ENCODE measurements at places on chromosomes 6 and 20.
A peak's percentile ranks its signal among the peaks of the same experiment; 100 is the strongest.

- DNase-seq: no peak
Observed at GRCh38 chr6:3749067-3749841, 2.3 kb downstream of the PXDC1 start.

DNA sequence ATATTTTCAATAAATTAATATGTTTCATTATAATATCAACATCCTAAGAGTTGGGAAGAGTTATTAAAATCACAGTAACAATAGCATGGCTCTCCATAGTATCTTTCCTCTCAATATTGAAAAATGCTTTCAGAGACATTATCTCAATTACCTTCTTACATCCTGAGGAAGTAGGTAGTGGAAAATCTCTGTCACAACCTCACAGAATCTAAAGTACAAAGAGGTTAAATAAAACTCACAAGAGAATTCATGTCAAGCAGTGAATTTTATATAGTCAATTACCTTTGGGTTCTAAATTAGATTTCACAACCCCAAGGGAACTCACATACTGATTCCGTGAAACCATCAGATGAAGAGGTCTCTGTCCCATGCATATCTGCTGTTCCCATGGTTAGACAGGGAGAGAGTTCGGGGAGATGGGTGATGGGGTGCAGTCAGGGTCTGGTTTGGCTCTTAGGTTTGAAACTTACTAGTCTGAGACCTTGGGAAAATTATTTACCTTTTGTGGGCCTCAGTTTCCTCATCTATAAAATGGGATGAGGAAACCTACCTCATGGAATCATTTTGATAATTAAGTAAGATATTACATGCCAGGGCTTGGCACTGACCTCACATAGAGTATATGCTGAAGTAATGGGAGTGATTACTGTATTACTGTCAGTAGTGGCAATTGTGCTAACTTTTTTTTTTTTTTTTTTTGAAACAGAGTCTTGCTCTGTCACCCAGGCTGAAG, 74.0 kb upstream of the SNX9 start:
- no peak for DNase-seq

- DNase-seq: no peak
Observed at GRCh38 chr20:48393737-48394314, 434.0 kb downstream of the PREX1 start.

DNA sequence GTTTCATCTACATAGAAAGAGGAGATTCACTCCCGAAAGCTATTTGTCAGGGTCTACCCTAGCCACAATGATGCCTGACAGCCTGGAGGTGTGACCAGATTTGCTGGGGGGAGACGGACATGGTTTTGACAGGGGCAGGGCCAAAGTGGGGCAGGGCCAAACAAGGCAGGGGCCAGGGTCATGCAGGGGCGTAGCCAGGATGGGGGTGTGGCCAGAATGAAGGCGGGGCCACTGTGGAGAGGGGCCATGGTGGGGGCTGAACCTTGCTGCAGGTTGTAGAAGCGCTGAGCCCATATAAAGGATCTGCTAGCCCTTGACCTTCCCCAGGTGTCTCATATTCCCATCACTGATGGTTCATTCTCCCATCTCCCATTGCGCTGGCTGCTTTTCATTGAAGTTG, 184.1 kb upstream of the SULF2 start:
- DNase-seq: no peak

- DNase-seq: no peak
Observed at GRCh38 chr6:118736440-118736839, 85.0 kb upstream of the CEP85L start.

- no peak for DNase-seq
Observed at GRCh38 chr6:63663147-63663955, 27.7 kb downstream of the PHF3 start.

DNA sequence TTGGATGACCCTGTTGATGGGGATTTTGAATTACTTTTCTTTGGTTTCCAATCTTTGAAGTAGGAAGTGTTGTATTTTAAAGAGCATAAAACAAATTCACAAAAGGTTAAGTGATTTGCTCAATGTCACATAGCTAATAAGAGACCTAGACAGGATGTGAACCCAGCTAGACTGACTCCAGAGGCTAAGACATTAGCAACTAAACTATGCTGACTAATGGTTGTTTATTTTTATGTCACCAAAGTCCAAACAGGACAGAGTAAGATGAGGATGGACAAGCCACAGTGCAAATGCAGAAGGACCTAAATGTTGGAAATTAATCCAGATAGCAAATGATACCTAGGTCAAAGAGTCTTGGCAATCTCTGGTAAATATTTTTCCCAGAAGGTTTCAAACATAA, 38.0 kb downstream of the OGFRL1 start:
- DNase-seq: no peak

- no peak for DNase-seq
Observed at GRCh38 chr6:146305092-146305491, 238.5 kb upstream of the RAB32 start.

- DNase-seq: no peak
Observed at GRCh38 chr6:63862486-63863198, 227.0 kb downstream of the PHF3 start.

GRCh38 chr6:37507077-37507476, 7.4 kb upstream of the CCDC167 start:
- no peak for DNase-seq

- DNase-seq: no peak
Observed at GRCh38 chr20:26276554-26277210, 580.0 kb upstream of the ZNF337 start.

GRCh38 chr20:20447196-20447595, 79.3 kb downstream of the INSM1 start:
- no peak for DNase-seq

- DNase-seq: no peak
Observed at GRCh38 chr6:57147955-57148858, 23.9 kb upstream of the BAG2 start.

- no peak for DNase-seq
Observed at GRCh38 chr20:15342991-15343523, 1005.6 kb upstream of the FLRT3 start.

DNA sequence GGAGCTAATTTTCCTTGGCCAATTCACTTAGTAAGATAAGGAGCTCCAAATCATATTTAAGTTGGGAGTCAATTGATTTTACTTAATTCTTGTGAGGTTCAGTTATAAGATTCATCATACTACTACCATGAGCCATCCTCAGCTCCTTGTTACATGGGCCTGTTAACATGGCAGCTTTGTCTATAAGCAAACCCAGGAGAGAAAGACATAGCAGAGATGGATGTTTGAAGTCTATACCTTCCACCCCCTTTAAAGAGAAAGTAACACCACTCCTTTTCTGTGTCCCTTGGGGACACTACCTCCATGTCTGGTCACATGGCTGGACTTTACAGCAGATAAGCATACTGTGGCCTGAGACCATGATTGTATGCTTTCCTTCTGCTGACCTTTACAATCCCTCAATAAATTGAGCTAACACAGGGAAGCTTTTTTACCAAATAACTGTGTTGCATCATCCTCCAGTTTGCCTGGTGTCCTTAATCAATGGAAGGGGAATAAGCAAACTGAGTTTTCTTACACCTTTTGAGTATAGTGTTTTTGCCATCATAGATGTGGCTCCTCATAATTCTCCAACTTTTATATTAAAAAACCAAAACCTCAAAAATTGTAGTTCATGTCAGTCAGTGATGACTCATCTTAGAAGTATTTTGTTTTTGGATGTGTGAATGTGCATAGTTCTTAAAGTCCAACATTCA, 9.8 kb upstream of the ZNFX1 start:
- DNase-seq: peak; percentile 37

DNA sequence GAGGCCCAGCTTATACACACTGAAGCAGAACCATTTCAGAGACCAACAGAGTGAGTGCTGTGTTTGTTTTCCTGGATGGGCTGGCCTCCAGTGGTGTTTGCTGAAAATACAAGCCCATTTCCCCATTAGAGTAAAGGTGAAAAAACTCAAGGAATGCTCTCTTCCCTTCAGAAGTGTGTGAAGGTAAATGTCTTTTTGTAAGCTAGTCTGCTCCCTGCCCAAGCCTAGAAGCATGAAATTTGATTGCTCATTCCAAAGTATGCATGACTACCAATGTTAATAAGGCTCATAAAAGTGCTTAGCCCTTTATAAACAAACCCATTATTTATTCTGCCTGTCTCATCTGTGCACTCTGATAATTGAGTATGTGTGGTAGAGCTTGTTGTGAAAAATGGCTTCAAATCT, 59.1 kb downstream of the ADGRF1 start:
- DNase-seq: no peak

- peak; percentile 17 for DNase-seq
Observed at GRCh38 chr6:143598466-143599080, 79.2 kb upstream of the PHACTR2 start.

- no peak for DNase-seq
Observed at GRCh38 chr6:71028236-71028876, 71.5 kb upstream of the B3GAT2 start.

GRCh38 chr6:107750176-107750797, 73.8 kb downstream of the SCML4 start:
- DNase-seq: no peak

GRCh38 chr6:53433261-53433950, 84.7 kb upstream of the ELOVL5 start:
- no peak for DNase-seq

DNA sequence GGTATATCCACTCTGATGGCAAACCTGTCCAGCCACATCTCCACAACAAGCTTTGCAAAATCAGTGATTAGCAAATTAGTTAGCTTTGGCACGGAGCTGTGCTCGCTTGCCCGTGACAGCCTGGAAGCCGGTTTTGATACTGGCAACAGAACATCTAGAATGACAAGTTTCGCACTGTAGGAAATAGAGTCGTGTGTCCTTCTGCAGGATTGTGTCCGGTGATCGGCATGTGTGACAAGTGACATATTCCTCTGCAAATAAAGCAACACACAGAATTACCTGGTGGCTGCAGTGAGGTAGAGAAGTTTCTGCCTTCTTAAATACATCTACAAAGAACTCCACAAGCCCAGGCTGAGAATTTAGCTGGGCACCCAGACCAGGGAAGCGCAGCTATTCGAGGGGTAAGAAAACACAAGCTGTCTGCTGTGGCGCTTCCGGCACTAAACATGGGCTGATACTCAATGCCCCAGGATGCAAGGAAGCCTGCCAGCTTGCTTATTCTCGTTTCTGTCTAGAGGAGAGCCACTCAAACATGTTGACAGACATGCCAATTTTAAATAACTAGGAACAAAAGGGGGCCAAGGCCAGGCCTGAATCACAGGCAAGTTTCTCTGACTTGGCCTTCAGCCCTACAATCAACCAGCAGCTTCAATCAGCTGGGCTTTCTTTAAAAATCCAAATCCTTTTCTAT, 22.2 kb downstream of the EIF2S2 start:
- no peak for DNase-seq

GRCh38 chr6:134835993-134836392, 113.9 kb downstream of the ALDH8A1 start:
- DNase-seq: no peak

GRCh38 chr6:45715508-45715803, 300.2 kb downstream of the CLIC5 start:
- DNase-seq: no peak

DNA sequence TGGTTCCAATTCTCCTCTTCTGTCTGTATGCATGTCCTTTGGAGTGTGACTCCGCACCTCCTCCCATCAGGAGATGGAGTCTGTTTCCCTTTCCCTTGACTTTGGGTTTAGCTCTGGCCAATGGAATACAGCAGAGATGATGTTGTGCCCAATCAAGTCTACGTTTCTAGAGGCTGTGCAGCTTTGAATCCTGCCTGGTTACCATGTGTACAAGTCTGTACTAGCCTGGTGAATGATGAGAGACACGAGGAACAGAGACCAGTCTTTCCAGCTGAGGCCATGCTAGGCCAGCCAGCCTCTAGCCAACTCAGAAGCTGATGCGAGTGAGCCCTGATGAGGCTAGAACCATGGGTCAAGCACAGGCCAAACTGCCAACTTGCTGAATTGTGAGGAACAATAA, 83.2 kb downstream of the LAMP5 start:
- no peak for DNase-seq

DNA sequence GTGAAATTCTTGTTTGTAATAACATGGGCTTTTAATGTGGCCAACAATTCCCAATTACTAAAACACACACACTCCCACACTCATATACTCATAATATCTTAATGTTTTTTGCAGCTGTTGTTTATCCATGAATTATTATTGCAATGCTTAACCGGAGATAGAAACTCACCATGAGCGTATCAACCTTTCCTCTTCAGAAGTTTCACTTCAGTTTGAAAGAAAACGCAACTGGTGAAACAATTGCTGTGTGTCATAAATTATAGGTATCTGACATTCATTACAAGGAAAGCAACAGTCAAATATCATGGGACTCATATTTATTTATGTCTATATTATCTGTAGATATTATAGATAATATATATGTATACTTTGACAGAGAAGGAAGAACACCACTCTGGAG, 104.1 kb downstream of the HDGFL1 start:
- peak; percentile 9 for DNase-seq

DNA sequence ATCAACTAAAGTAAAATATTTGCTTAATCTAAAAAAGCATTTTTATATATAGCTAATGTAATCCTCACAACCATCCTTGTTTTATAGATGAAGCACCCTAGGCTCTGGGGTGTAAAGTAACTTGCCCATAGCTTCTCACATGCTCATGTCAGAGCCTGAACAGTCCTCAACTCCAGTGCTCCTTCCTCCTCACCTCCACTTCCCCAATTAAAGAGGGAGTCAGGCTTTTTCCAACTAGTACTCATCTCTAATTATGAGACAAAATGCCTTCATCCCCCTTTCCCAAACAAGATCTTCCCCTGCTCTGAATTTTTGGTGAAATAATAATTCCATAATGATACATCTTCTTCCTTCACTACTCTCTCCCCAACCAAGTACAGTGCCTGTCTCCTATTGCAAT, 290.8 kb upstream of the PRDM1 start:
- no peak for DNase-seq

DNA sequence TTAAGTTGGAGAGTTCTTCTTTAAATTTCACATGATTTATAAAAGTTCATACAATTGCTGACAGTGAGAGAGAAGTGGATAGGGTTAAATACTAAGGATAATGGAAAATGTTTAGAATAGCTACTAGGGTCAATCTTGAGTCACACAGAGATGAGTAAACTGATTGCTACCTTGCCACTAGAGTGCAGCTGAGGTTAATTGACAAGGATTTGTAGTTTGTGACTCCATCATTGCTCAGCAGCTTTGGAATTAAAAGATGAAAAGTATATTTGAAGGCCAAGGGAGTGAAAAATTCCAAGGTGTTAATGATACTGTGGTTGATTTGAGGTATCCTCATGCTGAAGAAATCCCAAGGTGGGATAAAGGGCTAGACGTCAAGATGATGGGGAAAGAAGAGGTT, 524.0 kb downstream of the UTRN start:
- no peak for DNase-seq
